Stimulated activated CD4-positive, alpha-beta T cell treated with anti-CD3 and anti-CD28 coated beads, Interleukin-15, amount 100 ng/mL, for 48 hours (primary cell): ENCODE measurements at places on chromosomes 12 and 14.

DNA sequence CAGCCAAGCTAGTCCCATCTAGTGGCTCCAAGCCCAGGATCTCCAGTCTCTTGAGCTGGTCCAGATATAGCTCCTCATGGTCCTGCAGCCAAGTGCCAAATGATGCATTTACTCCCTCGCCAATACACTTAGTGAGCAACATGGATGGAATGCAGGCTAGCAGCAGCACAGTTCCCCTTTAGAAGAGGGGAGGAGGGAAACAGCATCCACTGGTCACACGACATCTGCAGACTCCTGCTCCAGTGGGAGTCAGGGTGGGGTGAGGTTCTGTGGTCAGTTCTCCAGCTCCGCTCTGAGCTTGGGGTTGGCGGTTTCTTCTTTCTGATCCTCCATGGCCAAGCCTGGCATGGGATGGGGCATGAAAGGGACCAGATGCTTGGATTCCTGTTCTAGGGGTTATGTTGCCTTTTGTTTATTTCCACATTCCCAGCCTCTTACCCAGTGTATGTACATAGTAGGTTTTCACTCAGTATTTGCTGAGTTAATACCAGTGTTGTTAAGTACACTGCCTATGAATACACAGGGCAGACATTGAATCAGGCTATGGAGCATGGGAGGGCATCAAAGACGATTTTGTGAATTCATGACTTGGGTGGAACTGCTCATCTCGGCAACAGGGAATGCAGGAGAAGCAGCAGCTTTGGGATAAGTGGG, 57.3 kb downstream of the GALNT16 start:
- DNase-seq: no peak

DNA sequence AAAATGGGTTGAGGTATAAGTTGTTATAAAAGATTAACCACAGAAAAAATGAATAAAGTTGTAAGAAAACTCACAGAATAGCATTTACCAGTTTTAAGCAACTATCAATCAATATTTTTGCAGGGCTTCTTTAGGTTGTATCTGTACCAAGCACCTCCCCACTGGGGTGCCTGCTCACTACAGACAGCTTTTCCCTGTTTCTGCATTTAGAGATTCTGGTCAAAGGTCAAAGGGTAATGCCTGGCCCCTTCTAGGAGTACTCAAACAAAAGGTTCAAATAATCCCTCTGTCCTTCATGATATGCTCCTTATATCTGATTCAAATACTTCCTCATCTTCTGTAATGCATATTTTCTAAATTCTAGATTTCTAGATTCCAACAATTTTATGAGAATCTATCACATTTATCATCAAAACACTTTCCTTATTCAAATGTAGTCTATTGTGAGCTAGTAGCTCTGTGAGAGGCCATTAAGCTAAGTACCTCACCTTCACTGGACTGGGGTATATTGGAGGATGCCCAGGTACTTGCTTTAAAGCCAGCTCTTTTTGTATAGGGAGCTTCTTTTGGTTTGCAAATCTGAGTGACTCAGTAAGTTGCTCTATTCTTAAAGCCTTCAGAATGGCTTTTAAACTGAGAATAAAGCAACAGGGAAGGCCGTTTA, 120.7 kb upstream of the PTPRB start:
- no peak for DNase-seq

DNA sequence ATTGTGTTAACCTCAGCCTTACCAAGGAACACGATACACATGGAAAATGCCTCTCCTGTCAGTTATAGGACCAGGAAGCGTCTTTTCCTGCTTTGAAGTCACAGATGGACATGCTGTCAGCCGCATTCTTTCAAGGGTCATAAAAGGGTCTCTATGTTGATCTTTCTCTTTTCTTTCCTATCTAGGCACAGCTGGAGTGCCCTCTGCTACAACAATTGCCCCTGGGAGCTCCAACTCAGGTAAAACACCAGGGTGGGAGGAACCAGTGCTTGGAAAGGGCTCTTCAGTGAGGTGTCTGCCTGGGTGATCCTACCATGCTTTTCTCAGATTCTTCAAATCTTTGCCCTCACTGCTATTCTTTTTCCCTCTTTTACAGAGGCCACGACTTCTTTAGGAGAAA, 157.4 kb upstream of the CNTN1 start:
- no peak for DNase-seq

- no peak for DNase-seq
These were observed 10.0 kb upstream of the KRT86 start for GRCh38 chr12:52264435-52264825.

DNA sequence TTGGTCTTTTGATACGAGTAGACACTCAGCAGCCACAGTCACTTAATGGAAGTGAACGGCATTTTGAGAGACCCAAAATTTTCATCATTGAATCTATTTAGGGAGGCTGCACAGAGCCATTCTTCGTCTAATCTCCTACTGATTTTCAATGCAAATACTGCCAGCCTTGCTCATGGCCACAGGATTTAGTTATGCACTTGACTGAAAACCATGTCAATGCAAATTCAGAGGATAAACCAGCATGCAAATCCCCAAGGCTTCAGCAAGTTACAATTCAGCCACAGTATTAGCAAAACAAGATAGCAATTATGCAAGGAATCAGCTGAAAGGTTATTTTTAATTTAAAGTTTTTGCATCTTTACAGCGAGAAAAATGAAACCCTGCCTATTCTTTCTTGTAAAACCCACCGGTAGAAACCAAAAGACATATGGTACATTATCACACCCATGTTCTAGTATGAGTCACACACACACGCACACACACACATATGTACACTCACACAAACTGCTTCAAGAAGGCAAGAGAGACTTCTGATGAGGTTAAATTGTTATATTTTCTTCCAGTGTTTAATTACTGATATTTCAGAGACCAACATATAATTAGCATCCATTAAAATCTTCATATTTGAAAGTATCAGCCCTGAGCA, 985.3 kb upstream of the FLRT2 start:
- DNase-seq: no peak

DNA sequence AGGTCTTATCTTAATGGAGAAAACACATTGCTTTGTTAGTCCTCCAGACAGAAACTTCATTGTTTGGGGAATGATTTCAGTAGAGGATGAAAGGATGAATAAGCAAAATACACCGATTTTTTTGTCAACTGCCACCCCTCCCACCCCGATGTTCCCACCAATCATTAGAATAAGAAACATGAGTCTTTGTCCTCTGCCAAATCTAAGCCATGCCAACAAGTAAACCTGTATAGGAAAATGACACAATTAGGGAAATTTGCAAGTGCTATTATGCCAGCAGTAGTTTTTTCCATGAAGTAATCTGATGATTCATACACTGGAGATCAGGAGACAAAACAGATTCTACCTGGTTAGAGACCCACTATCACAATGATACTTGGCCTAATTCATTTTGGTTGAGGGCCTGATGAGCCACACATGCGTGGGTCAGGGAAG, 35.9 kb downstream of the FLRT2 start:
- no peak for DNase-seq

DNA sequence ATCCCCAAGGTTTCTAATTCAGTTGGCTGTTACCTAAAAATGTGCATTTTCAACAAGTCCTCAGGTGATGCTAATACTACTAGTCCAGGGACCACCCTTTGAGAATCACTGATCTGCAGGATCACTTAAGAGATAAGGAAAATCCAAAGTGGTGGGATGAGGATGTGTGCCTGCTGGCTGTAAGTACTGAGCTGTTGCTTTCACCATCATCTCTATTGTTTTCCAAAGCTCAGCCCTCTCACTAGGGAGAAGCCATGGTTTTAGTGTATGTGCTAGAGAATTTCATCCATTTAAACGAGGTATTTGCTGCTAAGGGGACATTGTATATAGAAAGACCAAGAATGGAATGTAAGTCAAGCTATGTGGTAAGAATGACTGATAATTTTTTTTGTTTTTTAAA, 202.3 kb downstream of the KIF21A start:
- no peak for DNase-seq

GRCh38 chr12:109621901-109622364, 48.3 kb downstream of the MVK start:
- DNase-seq: no peak

DNA sequence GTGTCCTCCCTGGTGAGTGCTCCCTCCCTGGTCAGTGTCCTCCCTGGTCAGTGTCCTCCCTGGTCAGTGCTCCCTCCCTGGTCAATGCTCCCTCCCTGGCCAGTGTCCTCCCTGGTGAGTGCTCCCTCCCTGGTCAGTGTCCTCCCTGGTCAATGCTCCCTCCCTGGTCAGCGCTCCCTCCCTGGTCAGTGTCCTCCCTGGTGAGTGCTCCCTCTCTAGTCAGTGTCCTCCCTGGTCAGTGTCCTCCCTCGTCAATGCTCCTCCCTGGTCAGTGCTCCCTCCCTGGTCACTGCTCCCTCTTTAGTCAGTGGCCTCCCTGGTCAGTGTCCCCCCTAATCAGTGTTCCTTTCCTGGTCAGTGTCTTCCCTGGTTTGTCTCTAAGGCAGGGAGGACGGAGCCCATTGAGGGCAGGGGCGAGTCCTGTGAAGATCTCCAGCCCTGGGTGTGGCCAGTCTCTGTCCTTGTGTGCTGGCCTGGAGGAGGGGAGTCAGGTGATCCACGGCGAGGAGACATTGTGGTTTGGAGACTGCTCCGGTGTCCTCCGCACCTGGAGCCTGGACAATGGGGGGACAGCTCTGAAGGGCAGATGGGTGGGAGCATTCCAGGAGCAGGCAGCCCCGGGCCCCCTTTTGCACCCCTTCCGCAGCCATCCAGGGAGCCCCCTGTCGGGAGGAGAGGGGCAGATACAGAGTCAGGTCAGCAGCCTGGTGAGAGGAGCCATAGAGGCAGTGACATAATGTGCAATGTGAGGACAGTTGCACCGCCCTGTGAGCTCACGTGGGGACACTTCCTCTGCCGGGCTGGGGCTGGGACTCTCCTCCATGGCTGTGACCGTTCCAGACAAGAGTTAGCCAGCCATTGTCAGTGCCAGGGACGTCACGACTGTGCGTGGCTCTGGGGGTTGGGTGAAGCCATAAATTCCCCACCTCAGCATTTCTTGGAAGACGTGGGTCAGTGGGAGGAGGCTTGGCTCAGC, 93.4 kb downstream of the ADGRD1 start:
- DNase-seq: no peak

DNA sequence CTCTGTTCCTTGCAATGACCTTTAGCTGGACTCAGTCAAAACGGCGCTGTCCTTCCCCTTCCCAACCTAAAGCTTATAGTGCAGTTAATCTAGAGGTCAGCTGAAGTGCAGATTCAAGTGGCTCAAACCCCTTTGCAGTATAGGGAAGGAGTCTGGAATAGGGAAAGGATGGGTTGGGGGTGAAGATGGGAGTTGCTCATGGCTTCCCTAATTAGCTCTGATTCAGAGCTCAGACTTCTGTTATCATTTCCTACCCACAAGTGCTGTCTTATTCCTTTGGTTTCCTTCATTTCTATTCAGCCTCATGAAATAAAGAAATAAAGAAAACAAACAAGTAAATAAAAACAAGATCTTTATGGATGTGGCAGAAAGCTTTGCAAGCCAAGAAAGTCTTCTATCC, 264.0 kb upstream of the HMGA2 start:
- no peak for DNase-seq

DNA sequence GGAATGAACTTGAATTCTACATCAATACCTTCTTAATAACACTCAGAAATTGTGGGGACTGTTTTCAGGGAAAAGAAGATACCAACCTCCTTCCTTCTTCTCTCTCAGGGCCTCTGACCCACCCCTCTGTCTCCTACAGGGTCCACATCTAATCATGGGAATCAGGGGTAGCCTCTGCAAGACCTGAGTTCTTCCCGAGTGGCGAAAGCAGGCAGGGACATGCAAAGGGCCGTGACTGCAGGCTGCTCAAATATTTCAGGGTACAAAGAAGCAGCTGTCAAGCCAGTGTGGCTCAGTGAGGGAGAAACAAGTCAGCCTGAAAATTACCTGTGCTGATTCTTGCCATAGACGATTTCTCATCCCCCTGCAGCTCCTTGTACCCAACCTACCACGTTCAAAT, 123.1 kb upstream of the PARP11 start:
- DNase-seq: no peak

DNA sequence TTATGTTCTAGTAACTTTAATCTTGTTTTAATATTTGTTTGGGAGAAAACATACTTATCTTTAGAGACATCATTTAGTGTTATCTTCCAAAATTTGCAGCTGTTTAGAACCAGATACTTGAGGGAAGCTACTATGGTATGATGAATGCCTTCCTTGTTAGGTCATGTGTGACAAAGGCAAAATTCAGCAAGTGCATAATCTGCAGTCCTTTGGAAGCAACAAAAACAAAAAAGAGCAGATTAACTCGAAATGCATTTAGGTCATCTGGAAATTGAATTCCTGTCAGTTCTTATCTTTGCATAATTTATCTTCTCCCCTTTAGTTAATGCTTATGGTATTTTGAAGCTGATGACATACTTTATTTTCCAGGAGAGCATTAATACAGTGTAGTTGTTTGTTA, 3.5 kb downstream of the FBXO34 start:
- no peak for DNase-seq

DNA sequence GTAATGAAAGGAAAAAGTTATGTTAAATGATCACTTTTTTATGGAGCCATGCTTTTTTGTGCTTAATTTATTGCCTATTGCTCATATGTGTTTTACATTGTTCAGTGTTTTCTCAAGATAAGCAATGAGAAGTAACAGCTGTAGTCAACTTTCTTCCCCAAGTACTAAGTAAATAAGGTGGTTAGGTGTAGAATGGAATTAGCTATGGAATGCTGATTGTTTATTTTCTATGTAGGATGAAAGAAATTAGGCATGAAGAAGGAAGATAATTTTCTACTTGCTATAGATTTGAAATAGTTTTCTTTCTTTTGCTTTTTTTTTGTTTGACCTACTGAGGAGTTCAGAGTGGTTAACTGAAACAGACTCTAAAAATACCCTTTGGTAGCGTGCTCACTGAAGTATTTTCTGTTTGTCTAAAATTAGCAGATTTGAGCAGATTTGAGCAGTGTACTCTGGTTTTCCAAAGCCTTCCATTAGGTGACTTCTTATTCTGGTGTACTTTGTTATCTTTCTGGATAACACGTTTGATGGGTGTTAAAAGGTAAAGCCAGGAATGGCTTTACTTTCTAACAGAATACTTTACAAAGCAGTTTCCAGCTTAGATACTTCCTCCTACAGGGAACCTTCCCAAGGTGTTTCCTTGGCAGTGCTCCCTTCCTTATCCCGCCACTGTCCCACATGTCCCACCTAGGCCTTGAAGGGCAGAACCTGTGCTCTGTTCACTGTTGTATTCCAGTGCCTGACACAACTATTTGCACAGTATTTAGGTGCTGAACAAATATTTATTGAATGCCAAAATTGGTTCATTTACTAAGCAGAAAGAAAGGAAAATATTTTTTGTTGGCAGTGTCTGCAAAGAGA, 56.0 kb downstream of the RASSF3 start:
- no peak for DNase-seq

- DNase-seq: no peak
These were observed 35.0 kb downstream of the ZNF664 start for GRCh38 chr12:124007826-124008570.

GRCh38 chr14:24875991-24876878, 173.7 kb downstream of the STXBP6 start:
- no peak for DNase-seq

DNA sequence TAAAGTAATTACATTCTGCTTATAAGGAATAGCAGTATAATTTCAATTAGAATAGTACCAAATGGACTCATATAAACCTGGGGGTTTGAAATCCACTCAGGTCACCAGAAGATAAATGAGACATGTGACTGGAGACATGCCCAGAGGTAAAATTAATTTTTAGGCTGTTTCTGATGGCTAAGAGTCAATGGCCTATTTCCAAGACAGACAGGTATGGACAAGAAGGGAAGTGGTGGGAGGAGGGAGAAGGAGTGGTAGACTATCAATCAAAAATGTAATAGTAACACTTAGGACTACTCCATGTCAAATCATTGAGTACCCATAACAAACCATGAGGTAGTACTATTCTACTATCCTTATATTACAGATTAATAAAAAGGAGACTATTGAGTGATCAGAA, 544.0 kb downstream of the GALC start:
- DNase-seq: no peak

- no peak for DNase-seq
These were observed 339.9 kb upstream of the RGS6 start for GRCh38 chr14:71592361-71592760.
